NCI-H1417 treated with DMSO at 0.1 percent for 48 hours (cell line): ENCODE measurements at places on chromosomes 11 and 22.

- DNase-seq, result no peak
Measured at GRCh38 chr22:36406721-36407120, 19.0 kb upstream of the MYH9 start.

DNA sequence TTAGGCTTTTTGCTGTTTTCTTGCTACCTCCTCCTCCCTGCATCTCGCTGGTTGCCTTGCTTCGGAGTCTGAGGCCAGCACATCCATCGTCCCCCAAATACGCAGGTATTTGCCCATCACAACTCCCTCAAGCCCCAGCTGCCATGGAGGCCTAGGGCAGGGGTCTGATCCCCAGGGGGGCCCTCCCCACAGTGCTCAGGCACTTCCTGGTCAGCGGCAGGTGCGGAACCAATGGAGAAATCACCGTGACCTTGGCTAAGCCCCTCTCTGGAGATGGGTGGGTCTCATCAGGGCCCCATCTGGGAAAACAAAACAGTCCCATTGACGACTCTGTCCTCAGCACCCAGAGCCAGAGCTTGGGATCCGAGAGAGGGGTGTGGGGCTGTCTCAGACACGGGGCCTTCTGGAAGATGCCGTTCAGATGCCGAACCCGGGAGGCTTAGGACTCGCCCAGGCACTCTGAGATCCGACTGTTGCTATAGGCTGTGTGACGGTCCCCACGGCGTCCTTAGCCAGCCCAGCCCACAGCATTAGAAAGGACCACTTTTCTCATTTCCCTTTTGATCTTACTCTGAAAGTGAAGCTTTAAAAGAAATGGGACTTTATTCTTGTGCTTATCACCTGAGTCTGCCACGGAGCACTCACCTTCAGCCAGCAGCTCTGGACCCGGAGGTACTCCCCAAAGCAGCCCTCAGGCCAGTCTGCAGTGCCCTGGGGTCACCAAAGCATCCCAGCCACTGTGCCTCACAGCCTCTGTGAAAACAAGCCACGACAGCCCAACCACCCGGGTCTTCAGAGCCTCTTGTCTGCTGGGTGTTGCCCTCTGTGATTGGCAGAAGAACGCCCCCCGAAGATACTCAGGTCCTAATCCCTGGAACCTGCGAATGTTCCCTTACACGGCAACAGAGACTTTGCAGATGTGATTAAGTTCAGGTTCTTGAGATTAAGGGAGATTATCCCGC is 61.2 kb upstream of the SLC22A12 start:
- no peak for DNase-seq

GRCh38 chr11:108197351-108197750 is 25.1 kb downstream of the NPAT start:
- no peak for DNase-seq

GRCh38 chr22:27638329-27639233 is 163.0 kb downstream of the MN1 start:
- no peak for DNase-seq

- no peak for DNase-seq
Measured at GRCh38 chr22:40042312-40042711, 47.6 kb downstream of the FAM83F start.

DNA sequence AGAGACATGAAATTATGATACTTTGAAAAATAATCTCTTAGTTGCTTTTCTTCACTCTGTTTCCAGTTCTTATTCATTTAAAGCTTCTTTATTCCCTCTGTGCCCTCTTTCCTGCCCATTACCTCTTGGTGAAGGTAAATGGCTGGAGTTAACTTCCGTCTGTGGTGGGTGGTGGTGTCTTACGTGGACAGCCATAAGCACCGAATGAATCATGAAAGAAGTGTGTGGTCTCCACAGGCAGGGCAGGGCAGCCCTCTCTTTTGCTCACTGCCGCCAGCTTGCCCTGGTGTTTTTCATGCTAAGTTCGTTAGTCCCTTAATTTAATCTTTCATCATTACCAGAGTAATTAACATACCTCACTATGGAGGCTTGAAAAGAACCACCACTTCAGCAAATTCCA is 98.7 kb upstream of the SORL1-AS1 start:
- no peak for DNase-seq

DNA sequence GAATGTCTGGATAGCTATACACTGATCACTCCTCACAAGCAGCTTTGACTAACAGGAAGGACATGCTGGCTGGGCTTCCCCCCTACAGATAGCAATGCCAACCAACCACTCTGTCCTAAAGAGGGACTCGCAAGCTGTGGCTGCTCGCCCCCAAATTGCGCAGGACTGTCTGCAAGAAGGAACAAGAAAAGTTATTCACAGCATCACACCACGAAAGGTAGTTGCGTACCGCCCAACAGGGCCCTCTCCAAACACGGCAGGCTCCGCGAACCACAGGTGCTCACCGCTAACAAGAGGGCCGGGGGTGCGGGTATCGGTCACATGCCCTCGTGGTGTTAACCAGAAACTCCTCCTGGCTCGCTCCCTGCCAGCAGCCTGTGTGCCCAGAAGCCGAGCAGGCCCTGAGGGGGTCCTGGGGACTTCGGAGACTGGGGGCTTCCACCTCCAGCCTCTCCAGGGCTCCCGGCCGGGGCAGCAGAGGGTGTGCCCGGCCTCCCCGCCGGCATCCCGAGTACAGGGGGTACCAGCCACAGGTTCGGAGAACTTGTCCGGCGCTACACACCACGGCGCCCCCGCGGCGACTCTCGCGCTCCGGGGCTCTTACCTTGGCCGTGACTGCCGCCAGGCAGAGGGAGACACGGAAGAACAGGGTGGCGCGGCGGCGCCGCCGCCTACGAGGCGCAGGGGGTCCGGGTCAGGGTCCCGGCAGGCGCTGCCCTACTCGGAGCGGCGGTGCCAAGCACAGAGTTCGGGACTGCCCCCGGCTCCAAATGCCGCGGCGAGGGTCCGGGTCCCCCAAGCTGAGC is 682 bp downstream of the LARGE1 start:
- no peak for DNase-seq

GRCh38 chr11:35192347-35192746 is 53.4 kb downstream of the CD44 start:
- DNase-seq, result no peak
